ENCODE measurements at places on chromosomes 6 and 20.

DNA sequence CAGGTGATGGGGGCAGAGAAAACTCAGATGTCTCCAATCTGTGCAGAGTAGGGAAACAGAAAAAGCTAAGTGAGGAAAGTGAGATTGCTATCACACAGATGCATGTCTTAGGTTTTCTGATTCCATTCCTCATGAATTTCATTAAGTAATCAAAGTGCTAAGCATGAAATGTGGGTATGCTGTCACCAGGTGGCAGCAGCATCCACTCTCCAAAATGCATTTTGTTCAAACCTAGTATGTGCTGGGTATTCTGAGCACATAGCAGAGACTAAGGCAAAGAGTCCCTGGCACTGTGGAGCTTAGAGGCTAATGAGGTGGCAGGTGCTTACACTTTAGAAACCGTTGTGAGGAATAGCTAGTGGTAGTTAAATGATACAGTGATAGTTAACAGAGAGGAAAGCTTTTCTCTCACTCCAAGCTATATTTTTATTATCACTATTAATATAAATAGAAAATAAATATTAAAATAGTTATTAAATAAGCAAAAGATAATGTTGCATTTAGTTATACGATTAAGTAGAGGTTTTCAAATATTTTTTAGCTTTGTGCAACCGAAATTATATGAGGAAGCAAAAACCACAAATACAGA lies 179.5 kb downstream of the CDH26 start:
- DNase-seq, result peak; percentile 12

DNA sequence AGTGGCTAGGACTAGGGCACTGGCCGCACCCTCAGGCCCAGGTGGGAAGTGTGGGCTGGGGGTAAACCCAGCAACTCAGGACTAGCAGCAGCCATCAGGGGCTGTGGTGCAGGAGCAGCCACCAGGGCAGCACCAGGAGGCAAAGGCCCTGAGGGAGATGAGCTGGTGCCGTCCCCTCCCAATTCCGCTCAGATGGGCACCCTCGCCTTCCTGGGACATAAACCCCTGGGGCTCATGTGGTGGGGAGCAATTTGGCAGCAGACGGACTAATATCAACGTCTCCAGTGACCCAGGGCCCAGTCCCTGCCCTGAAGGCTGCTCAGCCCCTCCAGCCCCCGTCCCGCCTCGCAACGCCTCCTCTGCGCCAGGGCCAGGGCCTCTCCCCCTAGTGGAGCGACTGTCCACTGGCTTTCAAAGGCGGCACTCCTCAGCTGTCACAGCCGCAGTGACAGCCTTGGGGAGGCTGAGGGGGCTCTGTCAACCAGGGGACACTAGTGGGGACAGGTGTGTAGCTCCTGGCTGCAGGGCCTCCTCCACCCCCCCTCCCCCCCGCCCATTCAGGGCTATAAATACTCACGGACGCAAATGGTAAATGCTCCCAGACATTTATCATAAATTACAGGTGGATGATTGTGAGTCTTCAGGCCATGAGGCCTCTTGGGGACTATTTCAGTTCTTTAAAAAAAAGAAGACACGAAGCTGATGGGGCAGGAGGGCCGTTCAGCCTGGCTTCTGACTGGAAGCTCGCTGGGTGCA lies 349.9 kb downstream of the ZFAND3 start:
- no peak for DNase-seq

DNA sequence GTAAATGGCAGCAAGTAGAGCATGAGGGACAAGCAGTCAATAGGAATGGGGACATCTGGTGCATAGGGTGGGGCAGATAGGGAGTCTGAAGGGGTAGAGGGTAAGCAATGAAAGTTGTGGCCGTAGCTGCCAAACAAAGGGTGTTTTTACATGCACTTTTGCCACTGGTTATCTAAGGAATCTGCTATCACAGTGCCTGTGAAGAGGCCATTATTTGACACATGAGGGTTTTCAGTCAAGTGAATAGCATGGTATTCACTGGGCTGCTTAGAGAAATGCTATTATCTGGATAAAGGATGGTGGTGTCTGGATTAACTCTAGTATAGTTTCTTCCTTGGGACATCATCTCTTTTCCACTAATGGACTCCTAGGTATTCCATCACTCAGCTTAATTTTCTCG lies 118.2 kb downstream of the CARMIL1 start:
- DNase-seq, result no peak

DNA sequence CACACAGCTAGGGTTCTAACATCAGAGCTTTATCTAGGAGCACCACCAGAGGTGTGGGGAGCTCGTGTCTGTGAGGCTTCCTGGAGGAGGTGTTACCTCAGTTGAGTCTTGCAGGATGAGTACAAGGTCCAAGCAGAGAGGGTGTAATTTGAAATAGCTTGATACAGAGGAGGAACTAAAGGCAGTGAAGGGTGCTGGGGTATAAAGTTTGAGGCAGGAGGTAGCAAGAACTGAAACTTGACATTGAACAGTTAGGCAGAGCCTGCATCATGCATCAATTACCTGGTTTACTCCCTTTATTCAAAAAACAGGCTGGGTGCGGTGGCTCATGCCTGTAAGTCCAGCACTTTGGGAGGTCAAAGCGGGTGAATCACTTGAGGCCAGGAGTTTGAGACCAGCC lies 241.2 kb downstream of the UST start:
- no peak for DNase-seq

- DNase-seq, result peak; percentile 37
Observed at GRCh38 chr6:97850458-97851212, 567.6 kb upstream of the MMS22L start.

DNA sequence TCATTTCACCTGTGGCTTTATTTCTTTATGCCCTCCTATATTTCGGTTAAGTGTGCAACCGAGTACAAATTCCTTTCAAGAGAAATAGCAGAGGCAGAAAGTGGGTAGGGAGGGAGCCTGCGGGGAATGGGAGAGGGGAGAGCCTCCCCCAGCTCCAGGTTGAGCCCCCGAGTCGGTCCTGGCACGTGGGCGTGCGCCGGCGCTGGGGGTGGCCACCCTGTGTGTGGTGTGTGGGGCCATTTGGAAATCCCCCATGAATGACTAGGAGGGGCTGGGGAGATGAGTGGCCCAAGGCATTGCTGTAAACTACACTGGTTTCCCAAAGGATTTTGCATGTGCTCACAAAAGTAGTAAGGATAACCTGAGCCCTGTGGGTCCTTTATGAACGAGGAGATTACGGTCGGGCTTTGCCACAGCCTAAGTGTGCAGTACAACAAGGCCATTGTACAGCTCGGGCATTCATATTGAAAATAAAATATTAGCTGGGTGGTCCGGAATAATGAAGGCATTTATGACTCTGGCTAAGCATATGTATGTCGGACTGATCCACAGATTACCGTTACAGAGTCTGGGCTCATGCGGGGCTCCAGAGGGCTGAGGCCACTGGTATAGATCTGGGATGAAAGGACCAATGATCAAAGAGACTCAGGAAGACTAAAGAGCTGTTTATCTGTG lies 84.5 kb upstream of the RALGAPA2 start:
- DNase-seq, result no peak

DNA sequence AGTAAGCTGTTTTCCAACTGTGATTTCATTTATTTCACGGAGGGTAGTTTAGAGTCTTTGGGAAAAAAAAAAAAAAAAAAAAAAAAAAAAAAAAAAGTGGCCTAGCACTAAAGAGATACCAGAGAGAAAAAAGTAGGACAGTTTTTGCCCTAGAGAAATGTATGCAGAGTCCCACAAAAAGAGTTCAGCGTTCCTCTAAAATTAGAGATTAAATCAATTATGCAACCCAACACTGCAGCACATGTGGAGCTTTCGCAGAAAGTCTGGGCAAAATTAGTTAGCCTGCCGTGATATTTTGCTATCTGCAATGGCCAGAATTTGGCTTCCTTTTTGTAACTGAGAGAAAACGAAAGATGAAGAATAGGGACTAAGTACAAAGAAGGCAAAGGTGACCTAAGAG lies 309.8 kb downstream of the PKHD1 start:
- DNase-seq, result no peak

- DNase-seq, result no peak
Observed at GRCh38 chr6:157879873-157880254, 56.8 kb downstream of the SNX9 start.

GRCh38 chr6:160795721-160796120 lies 93.7 kb downstream of the PLG start:
- DNase-seq, result no peak

GRCh38 chr6:136994782-136995181 lies 50.0 kb downstream of the IL20RA start:
- no peak for DNase-seq

Data from AG10803 (cell line).